ENCODE measurements at places on chromosomes 5 and 9.

DNA sequence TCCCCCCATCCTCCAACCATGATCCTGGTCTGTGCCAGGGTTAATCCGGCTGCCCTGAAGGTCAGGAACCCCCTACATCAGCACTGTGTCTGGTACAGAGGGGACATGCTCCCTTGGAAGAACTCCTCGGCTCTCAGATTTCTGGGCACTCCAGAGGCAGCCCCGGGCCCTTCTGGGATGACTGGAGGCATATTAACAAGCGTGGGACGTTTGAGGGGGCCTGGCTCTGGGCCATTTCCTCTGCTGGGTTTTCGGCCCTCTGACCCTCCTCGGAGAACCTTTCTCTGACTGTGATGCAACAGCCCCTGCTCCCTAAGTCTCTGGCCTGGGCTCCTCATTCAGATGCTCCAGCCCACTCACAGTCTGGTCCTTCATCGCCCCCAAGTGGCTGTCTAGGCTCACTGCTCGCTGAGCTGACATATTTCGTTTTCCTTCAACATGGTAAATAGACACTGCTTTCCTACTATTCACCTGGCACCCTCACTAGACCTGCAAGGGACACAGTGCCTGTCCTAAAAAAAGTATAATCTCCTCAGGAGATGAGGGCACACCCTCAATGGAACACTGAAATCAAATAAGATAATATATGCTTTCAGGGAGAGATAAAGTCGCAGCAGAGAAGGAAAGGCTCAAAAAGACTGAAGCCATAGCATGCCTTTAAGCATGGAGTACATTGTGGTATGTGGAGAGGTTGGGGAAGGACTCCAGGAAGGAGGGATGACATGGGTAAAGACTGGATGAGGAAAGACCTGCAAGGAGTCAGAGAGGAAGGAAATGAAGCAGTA, 404.7 kb upstream of the TRPC7 start:
- peak; percentile 79 for DNase-seq

DNA sequence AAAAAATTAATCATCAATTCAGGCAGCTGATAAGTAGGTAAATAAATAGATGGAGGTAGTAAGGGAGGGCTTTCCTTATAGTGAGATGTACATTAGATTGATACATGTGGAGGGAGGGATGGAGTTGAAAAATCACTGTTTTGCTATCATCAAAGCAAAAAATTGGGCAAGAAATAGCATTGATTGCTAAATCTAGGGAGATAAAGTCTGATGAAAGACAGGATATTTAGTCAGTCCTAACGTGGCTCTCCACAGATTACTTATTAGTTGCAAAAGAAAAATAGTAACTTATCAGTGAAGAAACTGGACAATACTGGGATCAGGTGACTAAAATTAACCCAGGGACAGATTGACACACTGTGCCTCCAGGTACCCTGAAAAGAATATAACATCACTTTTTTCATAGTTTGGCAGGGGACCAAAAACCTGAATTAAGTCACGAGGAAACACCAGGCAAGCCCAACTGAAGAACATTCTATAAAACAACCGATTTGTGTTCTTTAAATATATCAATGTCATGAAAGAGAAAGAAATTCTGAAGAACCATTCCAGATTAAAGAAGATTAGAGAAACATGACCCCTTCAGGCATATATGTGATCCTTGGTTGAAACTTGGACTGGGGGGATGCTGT, 27.1 kb upstream of the GOLPH3 start:
- no peak for DNase-seq

GRCh38 chr9:136667214-136667939, 4.7 kb downstream of the EGFL7 start:
- no peak for DNase-seq

DNA sequence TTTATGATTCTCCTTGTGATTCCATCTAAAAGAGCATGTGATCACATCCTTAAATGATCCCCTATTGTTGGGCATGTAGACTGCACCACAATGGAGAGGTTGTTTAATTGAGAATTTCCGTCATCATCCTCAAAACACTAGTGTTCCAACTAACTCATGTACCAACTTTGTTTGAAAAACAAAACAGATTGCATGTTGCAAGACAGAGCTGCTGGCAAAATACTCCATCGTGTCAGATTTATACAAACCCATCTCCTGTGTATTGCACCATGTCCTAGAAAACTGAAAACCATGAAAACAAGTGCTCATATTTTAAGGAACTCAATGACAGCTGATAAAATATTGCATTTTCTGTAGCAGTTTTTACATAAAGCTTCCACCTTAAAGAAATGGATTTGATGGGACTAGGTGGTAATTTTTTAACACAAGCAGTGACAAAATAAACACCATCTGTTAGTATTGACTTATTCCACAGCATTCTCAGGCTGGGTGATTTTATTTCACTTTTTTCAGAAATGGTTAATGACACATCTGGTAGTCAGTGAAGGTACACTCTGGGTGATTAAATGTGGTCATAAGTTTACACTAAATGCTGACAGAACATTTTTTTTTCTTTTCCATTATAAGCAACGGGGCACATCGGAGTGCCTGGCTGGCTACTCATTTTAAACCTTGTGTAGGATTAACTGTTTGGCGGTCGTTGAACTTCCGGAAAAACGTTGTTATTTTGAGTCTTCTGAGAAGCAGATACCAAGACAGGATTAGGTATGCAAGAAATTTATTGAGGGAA, 602.9 kb upstream of the WWC1 start:
- no peak for DNase-seq

DNA sequence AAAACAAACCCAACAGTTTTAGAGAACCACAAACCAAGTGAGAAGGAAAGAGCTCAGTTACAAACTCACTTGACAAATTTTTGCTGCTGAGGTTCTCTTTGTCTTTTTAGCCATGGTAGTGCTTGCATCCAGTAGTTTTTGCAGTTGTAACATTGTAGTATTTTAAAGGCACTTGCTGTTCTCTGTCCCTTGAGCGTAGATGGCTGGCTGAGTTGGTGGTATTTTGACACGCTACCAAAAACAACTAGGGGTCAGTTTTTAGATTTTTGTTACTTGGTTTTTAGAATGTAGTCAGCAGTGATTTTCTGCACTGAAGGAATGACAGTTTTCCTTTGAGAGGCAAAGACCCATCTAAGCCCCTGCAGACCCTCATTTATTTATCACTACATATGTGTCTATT, 58.0 kb downstream of the TLE4 start:
- DNase-seq, result no peak

DNA sequence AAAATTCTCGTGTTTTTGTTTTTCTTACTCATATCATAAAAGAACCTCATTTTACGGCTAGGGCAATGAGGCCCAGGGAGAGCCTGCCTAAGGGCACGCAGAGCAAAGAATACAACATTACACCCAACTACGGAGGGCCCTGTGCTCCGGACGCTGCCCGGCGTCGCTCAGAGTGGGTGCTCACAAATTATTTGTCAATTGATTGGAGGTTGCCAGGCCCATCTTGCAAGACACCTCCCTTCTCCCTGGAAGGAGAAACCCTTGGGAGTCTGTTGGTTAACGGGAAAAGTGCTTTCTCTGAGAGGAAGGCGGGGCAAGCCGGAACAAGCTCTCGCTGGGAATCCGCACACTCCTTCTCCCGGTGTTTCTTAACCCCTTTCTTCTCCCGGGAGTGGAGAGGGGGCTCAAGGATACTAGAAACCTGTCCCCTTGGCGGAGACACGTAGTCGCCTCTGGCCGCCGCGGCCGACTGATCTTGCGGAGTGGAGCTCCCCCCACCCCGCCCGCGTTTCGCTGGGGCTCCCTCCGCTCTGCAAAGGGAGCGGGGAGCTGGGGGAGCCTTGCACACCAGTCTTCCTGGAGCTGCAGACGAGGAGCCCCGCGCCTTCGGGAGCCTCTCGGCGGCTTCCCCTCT, 599.3 kb upstream of the SGCD start:
- DNase-seq, result no peak

- DNase-seq, result no peak
Measured at GRCh38 chr5:132427281-132428146, 58.0 kb downstream of the SLC22A5 start.

DNA sequence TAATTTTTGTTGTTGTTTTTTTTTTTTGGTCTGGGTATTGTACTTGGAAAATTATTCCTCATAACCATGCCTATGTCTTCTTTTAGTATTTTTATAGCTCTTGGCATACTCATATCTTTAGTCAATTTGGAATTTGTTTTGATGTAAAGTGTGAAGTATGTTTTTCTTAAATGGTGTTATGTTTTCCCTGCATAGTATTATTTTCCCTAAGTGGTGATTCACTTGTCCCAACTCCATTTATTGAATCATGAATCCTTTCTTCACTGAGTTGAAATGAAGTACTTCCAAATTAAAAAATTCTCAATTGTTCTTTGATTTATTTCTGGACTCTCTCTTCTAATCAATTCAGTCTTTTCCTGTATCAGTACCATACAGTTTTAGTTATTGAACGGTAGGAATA, 46.5 kb downstream of the POLK start:
- no peak for DNase-seq

- no peak for DNase-seq
Measured at GRCh38 chr9:38343552-38343951, 49.0 kb upstream of the ALDH1B1 start.

DNA sequence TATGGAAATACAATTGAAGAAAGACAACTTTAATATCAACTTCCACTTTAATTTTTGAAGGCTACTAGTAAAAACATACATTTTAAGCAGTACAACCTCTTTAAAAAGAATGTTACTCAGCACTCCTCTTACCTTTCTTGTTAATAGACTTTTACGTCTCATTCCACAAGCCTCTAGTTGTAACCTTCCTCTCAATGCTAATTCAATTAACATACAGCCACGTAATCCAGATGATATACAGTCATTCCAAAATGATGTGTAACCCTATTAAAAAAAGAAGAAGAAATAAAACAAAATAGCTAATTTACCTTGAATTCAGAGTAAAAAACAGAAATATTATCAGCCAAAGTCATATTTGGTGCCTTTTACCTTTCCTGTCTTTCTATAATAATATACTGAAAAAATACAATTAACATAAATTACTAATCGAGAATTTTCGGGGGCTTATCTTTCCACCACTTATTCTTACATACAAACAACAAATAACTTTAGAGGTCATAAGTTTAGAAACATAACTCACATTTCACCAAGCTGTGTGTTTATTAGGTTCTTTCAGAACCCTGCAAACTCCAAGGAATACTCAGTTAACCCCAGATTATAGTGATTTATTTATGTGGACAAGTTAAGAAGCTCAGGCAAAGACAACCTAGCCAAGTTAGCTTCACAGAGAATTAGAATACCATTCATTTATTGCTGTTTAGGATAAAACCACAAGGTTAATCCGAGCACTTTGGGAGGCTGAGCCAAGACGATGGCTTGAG, 30.3 kb downstream of the GOLPH3 start:
- DNase-seq, result no peak

DNA sequence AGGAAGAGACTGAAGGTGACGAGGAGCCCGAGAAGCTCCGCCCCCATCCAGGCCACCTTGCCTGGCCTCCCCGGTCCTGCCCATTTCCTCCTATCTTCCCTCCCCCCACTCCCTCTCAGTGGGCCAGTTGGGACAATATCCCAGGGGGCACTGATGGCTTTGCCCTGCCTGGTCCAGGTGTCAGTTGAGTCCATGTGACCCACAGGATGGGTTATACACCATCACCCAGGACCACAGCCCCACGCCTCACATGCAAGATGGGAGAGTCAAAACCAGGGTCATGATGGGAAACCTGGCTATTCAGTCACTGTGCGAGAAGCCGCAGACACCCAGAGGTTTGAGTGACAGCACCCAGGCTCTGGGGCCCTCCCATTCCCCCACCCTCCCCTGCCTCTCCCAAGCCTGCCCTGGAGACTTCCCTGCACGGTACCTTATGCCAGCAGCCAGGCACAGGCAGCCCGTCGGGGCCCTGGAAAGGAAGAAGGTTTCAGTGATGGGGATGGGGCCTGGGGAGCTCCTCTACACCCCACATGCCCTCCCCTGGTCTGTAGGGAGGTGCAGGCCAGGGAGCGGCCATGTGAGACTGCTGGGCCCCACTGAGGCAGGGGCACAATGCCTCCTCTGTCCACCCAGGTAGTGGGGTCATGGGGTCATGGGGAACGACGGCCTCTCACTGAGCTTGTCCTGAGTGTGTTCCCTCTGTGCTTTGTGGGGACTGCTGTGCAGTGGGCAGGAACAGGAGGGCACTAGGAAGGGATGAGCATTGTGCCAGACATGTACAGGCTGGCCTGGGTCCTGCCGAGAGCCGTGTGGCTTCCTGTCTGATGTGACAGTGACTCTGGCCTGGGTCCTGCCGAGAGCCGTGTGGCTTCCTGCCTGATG, 6.3 kb upstream of the PHYKPL start:
- DNase-seq, result no peak

DNA sequence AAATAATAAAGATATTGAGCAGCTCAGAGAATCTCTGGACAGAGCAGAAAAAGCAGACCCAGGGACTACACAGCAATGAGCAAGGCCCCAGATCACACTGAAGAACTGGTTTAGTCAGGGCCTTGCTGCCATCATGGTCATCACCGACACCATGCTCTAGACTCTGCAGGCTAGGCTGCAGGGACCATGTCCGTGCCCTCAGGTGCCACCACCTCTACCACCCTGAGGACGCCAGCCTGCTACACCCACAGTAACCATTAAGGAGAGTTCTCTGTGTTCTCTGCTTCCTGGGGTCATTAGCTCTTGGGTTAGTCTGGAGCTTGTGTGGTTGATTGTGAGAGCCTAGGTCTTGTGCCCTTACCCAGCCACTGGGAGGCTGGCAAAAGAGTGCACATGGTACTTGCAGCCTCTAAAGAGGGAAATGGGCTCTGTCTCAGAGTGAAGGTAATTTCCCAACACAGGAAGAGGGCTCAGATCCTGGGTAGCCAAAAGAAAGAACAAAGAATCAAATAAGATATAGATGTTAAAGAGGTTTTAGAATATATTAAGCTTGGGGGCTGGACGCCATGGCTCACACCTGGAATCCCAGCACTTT, 31.9 kb upstream of the JADE2 start:
- DNase-seq, result no peak

GRCh38 chr9:81538890-81539289, 150.5 kb downstream of the TLE1 start:
- DNase-seq, result no peak

DNA sequence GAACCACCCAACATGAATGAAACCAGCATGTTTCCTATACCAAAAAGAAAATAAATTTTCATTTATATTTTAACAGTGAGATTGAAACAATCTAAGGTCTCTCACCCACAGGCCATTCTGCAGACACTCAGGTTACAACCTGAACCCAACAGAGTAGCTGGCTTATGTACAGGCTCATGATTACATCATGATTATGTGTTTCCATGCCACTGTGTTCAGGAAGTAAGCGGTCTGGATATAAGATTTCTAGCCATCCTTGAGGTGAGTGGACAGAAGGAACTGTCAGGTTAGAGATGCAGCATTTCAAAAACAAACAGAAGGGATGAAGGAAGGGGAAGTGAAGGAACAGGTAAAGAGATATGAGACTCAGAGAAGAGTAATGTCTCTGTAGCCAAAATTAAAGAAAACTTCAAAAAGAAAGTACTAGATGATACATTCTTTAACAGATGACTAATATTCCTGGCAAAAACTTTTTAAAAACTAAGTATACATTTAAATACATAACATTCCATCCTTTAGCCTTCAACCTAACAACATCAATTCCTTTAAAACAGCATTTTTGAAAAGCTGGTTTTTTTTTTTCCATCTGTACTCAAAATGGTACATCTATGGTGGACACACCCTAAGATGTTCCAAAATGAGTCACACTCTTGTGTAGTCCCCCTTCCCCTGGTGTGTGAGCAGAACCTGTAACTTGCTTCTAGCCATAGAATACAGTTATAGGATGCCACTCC, 119.8 kb downstream of the LPAR1 start:
- DNase-seq, result no peak

GRCh38 chr9:131179561-131180219, 54.3 kb downstream of the NUP214 start:
- DNase-seq, result no peak

- no peak for DNase-seq
Measured at GRCh38 chr9:134725605-134725940, 84.0 kb downstream of the COL5A1 start.

- DNase-seq, result no peak
Measured at GRCh38 chr5:76294573-76294972, 108.5 kb upstream of the IQGAP2 start.
